ENCODE measurements at places on chromosomes 13 and 19.

DNA sequence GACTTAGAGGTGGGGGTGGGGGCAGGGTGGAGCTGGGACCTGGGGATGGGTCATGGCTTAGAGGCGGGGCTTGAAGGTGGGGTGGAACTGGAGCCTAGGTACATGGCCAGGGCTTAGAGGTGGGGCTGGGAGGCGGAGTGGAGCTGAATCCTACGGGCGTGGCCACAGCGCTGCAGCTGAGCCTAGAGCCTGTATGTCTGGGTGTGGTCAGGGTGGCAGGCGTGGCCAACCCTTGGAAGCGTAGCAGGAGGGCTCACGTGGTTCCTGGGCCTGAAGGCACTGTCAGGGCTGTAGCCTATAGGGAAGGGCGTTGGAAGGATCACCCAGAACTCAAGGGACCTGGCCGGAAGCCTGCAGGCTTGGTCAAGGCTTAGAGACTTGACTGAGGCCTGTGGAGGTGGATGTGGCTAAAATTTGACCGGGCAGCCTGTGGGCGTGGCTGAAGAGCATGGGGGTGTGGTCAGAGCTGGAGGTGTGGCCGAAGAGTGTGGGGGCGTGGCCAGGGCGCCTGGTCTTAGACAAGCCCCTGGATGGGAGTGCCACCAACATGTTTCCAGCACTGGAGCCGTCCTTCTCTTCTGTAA lies 24.3 kb downstream of the COLGALT1 start:
- peak; percentile 87 for DNase-seq

DNA sequence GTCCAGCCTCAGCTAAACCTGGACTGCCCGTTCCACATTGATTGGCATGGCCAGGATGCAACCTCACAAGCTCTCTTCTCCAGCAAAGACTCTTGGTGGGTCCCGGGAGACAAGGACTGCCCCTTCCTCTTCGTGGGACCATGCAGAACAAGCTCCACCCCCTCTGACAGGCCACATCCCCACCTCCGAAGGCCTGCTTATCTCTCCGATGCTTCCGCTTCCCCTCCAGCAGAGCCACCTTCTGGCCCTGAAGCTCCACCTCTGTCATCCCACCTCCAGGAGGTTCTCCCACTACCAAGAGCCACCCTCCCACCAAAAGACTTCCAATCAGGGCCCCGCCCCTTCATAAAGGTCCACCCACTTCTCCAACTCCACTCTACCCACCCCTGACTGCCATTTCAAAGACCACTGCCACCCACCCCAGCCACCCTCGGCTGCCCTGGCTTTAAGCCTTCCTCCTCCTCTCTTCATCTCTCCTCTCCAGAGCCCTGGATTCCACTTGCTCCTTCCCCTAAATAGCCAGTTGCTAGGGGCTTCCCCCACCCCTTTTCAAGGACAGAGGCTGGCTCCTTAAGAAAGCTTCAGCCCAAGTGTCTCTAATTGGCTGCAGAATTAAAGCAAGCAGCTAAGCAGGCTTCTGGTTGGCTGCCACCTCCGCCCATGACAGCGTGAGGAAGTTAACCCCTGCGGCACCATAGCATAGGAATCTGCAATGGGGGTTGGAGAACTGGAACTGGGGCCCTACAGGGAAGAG lies 9.9 kb downstream of the LRFN1 start:
- DNase-seq, result no peak

DNA sequence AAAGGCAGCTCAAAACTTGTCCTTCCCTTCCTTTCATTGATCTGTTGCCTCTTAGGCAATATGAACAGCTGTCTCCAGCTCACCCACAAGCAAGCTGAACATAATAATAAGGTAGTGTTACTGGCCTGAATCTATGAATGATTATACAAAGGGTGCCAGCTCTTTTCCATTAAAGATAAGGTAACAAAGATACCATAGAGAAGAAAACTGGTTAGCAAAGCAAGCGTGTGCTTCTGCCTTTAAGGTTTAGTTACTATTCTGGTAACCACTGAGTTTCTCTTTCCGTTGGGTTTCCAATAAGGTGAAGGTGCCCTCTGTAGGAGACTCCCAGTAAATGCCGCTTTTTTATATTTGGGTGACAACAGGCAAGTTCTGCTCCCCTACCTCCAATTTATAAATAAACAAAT lies 12.1 kb upstream of the DACH1 start:
- no peak for DNase-seq

DNA sequence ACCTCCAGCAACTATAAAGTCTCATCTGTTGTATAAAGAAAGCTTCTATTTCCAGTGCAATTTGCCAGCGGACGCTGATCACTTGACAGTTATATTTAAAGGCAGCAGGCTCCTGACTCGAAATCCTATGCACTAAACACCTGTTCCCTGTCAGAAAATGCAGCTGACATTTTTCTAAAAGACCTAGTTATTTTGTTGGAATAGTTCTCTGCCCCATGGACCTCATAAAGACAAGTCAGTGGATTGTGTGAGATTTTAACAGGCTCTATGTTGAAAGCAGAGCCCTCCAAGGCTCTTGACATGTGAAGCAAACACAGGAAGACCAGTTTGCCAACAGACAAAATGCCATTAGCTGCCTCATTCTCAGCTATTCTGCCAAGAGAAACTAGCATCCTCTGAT lies 304.7 kb upstream of the KLF12 start:
- no peak for DNase-seq

DNA sequence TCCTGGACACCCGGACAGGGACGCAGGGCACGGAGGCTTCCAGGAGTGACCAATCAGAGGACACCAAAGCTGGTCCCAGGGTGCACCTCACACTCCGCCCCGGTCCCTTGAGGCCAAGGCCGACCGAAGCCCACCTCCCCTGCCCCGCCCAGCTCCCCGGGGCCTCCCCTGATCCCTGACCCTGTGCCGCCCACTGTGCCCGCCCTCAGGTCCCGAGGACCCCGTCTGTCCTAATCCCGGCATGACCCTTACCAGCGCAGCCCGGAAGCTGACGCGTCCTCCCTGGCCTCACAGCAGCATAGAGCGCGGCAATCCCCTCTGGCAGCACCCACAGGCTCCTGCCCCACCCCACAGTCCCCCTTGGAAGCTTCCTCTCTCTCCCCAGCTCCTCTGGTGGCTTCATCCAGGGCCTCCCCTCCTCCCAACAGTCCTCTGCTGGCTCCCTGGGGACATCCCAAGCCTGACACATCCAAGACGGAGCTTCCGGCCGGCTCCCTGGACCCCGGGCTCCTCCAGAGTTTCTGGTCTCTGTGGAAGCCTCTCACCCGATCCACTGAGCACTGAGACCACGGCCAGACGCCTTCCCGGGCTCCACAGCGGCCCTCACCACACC lies 7.4 kb upstream of the CDC34 start:
- no peak for DNase-seq

- DNase-seq, result no peak
These were observed 392 bp upstream of the ZNF548 start for GRCh38 chr19:57389194-57389729.

- no peak for DNase-seq
These were observed 667.8 kb downstream of the SLITRK1 start for GRCh38 chr13:83214452-83214851.

DNA sequence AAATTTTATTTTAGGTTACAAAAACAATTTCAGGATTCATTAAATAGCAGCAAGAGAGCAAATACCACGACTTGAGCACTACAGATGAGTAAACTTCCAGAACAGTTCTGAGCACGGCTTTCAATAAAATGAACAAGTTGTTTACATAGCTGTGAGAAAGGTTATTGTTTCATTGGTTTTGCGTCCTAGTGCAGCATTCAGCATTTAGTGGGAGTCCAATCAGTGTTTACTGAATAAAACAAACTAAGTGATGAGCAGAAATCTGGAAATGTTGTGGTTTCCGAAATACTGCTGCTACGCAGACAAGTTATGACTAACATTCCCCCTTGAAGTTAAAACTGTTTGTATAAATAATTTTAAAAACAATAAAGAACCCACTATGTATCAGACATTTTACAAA lies 251.5 kb upstream of the STARD13 start:
- no peak for DNase-seq

DNA sequence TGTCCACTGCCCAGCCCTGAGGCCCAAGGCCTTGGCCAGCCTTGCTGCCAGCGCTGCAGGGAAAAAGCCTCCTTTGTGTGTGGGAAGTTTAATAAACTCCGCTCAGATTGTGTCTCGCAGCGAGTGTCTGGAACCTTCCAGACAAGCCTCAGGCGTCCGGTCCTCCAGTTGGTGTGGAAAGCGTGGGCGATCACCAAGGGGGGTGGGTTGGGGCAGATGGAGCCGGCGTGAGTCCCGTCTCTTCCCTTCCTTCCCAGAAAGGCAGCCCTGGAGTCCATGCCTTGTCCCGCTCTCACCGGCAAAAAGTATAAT lies 4.6 kb downstream of the STK11 start:
- no peak for DNase-seq

GRCh38 chr19:30799865-30800755 lies 427.9 kb downstream of the ZNF536 start:
- DNase-seq, result peak; percentile 74

DNA sequence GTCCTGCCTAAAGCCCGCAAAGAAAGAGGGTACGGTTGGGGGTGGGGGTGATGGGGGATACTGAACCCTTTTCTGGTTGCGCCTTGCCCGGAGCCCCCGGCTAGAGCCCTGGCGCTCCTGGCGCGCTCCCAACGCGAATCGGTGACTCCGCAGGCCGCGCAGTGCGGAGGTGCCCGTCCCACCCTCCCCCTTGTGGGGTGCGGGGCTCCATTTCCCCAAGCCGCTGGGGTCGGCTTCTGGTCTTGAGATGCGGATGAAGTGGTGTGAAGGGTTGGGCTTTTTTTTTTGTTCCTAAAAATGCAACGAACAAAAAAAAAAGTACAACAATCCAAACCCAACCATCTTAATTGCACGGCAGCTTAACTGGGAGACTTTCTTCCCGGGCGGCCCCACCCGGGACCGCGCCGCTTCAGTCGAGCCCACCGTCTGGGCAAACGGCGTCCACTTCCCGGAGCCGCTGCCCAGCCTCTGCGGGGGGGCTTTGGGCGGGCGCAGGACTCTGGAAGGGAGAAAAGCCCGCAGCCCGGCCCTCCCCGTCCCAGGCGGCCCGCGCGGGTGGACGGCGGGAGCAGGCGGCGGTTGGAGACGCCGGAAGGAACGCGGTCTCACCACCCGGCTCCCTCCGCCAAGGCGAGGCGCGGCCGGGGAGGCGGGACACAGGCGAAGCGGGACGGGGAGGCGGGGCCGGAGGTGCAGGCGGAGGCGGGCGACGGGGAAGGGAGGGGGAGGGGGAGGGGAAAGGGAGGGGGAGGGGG lies 504 bp upstream of the TRIM13 start:
- peak; percentile 95 for DNase-seq

DNA sequence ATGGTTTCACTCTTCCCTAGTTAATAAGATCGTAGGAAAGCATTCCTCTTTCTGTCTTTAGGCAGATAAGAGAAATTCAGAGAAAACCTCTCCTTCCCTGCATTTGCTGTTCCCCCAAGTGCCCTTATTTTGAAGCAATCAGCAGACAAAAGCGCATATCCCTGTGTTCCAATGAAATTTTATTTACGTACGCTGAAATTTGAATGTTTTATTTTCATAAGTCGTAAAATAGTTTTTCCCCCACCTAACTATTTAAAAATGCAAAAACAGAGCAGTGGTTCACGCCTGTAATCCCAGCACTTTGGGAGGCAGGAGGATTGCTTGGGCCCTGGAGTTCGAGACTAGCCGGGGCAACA lies 17.2 kb upstream of the MRI1 start:
- DNase-seq, result no peak

GRCh38 chr13:111922086-111922485 lies 144.9 kb upstream of the SOX1 start:
- no peak for DNase-seq

DNA sequence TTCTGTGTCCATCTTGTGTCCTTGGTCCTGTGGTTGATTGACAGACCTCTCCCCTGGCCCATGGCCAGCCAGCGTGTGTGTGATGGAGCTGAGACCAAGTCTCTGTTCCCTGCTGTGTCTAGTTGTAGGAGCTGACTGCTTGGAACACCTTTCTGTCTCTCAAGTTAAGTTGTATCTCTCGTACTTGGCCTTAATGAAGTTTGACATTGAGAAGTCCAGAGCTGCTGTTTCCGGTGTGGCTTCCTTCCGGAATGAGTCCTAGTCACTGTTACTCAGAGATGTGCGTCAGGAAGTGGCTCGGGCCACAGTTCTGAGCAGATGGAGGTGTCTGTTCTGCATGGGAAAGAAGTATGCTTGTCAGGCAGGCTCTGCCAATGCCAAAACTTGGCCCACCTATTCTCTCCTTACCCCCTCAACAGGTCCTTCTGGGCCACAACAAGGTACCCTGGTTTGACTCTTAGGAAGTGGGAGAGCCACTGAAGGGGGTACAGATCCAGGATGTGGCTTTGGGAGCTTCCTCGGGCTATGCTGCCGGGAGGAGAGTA lies 54.3 kb downstream of the GATAD2A start:
- DNase-seq, result no peak

DNA sequence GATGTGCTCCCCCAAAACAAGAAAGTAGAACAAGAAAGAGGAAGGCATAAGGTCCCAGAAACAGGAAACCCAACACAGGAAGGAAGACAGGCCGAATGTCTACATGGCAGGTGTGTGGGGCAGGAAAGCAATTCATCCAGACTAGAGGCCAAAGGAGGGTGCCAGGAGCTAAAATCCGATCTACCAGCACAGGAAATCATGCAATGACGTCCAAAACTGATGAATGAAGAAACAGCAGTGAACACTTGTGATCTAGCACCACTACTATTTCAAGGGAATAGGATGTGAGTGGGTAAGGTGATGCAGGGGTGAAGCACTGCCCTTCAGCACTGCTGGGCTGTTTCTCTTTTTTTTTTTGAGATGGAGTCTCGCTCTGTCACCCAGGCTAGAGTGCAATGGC lies 59.1 kb downstream of the DOCK9 start:
- DNase-seq, result no peak

DNA sequence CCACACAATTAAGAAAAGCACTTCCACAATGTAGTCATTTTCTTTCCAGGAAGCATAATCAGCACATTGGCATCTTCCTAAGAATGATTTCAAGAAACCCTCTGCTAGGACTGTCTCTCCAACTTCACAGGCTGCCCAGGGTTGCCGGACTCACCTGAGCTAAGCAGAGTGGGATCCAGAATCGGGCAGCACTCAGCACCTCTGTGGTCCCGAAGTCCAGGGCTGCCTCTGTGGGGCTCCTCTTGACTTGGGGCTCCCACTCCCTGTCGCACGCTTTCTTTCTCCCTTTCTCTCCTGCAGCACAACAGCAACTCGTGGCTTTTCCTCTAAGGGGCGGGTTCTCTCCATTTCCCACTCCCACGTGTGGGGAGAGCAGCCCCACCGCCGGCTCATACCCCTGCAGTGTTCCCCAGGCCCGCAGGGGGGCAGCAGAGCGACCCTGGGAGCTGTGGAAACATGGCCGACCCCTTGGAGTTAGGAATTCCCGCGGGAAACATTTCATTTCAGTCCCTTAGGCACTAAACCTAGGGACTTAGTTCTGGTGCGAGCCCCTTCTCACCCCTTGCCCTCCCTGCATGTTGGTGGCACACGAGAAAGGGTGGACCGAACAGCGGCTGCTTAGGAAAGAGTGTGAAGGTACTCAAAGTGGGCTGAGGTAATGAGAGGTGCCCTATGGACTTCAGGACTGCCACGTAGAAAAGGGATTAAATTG lies at the start of gene TMEM272:
TSS of gene TMEM272 (minus strand) at position 316 of the 712 bp plus-strand sequence. CDS start 6,647 bp downstream, outside the sequence.
- peak; percentile 83 for DNase-seq

- peak; percentile 66 for DNase-seq
These were observed 599 bp upstream of the ARHGEF7 start for GRCh38 chr13:111114362-111115060.

- DNase-seq, result no peak
These were observed 110.0 kb downstream of the KCNRG start for GRCh38 chr13:50125304-50125553.

- DNase-seq, result no peak
These were observed 39.9 kb downstream of the MAP4K1 start for GRCh38 chr19:38577826-38578225.

- no peak for DNase-seq
These were observed 661.0 kb upstream of the MIR17HG start for GRCh38 chr13:90686442-90686841.

All from ecto neural progenitor cell (in vitro differentiated cells).